ENCODE measurements at places on chromosomes 12 and 14.
A peak's percentile ranks its signal among the peaks of the same experiment; 100 is the strongest.

DNA sequence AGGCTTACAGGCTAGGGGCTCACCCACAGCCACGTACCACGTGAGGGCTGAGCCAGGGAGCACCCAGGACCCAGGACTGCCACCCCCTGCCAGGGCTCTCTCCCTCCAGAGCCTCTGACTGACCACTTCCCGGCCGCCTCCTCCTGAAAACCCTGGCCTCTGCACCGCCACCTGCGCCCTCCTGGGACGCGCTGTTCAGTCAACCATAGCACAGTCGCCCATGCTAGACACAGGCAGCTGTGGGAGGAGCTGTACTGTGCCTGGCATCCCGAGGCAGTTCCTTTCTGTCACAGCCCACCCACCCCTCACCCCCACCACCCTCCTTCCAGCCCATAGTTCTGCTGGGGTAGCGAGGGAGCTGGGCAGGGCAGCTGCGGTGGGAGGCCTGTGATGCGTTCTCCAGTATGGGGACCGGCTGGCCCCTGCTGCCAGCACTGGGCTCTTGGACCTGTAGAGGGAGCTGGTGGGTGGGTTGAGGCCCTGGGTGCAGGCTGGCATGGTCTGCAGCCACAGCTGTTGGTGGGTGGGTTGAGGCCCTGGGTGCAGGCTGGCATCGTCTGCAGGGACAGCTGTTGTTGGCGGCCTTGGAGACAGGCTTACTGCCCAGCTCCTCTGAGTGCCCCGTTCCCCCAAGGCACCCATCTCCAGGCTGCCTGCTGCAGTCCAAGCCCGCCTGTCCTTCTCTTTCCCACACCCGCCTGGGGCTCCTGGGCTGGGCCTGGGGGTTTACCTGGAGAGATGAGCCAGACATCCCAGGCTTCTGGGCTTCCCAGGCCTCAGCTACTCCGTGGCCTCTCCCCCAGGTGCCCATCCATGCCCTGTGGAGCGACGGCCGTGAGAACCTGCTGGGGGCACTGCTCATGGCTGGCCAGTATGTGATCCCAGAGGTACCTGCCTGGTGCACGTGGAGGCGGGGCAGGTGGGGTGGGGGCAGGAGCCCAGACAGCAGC is 11.5 kb downstream of the ASPG start:
- DNase-seq: no peak

GRCh38 chr12:72330301-72330700 is 58.1 kb downstream of the TRHDE start:
- DNase-seq: peak; percentile 48

- no peak for DNase-seq
Measured at GRCh38 chr12:58608711-58609110, 311.6 kb downstream of the LRIG3 start.

DNA sequence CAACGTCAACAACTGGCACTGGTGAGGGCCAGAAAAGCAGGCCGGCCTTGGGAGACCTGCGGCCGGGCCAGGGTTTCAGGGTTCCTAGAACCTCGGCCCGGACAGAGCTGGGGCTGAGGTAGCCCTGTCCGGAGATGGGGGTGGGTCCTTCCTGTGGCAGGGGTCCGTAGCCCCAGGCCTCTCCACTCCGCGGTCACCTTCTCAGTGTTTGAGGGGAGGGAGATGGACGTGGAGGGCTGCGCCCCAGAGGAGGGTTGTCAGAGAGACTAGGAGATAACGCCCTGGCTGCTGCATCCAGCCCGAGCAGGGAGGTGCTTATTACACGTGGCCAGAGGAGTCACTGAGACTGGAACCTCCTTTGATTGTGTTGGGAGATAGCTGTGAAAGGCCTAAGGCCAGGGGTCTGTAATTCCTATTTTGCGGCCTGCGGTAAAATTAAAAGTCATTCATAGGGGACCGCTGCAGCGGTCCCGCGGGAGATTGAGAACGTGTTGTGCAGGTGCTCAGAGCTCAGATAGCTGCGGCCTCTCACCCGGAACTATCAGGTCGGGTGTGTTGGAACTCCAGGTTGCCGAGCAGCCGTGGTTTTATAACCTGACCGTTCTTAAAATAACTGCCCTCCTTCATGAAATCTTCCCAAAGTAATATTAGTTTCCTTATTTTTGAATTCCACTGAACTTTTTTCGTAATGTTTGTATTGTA is 507 bp downstream of the AHSA1 start:
- peak; percentile 17 for DNase-seq

DNA sequence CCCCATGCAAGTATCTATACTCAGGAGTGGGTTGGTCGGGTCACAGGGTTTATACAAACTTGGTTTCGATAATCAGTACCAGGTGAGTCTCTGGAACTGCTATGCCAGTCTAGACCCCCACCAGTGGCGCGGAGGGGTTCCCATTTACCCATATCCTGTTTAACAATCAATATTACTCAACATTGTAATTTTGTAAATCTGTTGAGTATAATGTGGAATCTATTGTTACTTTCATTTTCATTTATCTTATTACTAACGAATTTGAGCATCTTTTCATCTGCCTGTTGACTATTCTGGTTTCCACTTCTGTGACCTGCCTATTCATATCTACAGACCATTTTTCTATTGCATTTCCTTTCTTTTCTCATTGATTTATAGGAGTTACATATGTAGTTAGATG is 275.2 kb upstream of the CRY1 start:
- DNase-seq: no peak

- DNase-seq: no peak
Measured at GRCh38 chr12:55707841-55708694, at the start of gene ITGA7. Gene ITGA7, minus strand, starts transcription at chr12:55707904. Its CDS starts 222 bp downstream, at chr12:55707682.

DNA sequence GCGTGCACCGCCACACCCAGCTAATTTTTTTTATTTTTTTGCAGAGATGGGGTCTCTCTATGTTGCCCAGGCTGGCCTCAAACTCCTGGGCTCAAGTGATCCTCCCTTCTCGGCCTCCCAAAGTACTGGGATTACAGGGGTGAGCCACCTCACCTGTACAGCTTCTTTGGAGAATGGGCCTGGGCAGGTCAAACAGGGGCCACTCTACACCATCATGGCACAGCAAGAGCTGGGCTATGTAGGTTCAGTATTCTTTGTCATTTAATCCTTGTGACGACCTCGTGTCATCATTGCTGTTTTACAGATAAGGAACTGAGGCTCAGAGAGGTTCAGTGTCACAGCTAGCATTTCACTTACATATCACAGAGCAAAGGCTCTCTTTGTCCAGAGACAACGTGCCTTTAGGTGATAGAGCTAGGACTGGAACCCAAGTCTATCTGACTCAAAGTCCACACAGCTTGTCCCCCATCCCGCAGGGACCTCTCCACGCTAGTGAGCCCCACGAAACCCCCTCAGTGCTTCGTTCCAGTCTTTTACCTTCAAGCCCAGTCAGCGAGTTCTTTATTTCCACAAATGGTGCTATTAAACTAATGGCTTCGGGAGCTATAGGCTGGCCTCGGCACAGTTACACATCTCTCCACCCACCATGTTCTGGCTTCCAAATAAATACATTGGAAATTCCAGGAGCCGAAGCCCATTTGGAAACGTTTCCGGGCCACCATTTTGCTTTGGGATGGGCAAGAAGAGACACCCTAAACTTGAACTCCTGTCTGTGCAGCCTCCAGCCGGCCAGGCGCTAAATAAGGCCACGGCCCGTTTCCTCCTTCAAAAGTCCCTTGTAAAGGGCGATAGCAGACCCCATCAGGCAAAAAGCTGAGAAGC is 660 bp upstream of the MAP1LC3B2 start:
- DNase-seq: no peak

- DNase-seq: no peak
Measured at GRCh38 chr14:74475678-74476077, 17.4 kb downstream of the NPC2 start.

- no peak for DNase-seq
Measured at GRCh38 chr14:103869406-103870143, 22.2 kb upstream of the PPP1R13B start.

DNA sequence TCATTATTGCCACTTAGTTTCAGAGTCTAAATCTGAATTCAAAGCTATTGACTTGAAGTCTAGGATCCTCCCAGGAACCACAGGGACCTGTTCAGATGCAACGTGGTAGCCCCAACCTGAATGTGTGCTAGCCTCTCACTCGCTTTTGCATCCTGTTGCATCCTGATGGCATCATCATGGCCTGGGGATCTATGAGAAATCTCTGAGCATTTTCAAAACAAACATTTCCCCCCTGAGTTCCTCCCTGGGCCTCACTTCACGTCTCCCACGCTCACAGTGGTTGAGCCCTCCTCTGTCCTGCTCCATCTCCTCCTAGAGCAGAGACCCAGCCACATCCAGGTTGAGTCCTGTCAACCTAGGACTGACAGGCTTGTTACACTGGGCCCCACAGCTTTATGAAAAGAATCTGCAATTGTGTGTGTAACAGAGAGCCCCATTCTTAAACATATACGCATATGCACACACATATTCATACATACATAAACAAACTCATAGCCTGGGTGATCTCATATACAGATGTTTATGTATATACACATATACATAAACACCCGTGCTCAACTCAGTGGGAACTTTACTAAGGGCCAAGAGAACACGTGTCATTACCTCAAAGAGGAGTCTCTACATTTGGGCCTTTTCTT is 5.4 kb upstream of the KRT72 start:
- DNase-seq: no peak

All from Jurkat, Clone E6-1 (cell line).